ENCODE measurements at places on chromosomes 3 and 15.

GRCh38 chr3:151837057-151837456 is 23.1 kb downstream of the AADAC start:
- DNase-seq: no peak

DNA sequence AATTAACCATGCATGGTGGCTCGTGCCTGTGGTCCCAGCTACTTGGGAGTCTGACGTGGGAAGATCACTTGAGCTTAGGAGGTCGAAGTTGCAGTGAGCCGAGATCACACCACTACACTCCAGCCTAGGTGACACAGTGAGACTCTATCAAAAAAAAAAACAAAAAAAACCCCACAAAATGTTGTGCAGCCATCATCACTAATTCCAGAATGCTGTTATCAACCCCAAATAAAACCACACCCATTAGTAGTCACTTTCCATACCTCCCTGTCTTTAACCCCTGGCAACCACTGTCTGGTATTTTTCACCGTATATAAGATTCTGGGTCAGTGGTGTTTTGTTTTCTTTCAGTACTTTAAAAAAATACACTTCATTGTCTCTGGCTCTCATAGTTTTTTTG is 16.6 kb downstream of the HMCES start:
- DNase-seq: no peak

GRCh38 chr3:58272891-58273290 is 33.2 kb upstream of the RPP14 start:
- no peak for DNase-seq

DNA sequence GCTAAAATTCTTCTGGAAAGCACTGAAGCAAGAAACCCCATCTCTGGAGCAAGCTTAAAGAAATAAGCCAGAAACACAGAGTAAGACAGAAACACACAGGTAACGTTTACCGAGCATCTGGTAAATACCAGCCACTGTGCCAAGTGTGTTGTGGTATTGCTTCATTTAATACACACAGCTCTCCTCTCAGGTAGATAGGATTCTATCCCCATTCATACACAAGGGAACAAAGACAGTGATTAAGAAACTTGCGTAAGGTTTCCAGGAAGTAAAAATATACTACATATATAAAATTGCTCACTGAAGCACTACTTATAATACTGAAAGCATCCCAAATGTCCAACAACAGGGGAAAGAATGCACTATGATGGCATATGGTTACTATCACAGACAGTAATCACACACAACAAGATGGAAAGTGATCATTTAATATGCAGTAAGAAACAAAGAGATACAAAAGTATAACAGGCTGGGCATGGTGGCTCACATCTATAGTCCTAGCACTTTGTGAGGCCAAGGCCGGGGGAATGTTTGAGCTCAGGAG is 27.5 kb downstream of the TAMM41 start:
- DNase-seq: no peak

DNA sequence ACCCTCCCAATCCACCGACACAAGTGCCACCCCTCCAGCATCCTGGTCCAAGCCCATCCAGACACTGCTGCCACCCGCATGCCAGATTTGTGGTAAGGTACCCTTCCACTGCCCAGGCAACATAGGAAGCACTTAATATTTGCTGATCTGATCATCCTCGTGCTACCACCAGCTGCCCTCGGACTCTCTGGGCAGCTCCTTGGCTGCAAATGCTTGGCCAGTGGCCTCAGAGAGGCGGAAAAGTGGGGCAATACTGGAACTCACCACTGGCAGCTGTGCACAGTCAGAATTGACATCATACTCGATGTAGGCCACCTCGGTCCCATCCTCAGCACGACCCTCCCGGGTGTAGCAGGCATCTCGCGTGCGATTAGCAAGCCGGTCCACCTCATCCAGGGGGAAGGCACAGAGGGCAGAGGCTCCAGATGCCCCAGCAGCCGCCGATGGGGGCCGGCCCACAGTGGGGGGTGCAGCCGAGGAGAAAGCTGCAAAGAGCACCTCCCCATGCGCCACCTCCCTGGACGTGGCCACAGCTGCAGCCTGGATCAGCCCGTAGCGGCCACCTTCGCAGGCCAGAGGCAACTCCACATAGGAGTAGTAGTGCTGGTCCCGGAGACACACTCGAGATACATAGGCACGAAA is 6.5 kb downstream of the PLXNB1 start:
- DNase-seq: no peak

GRCh38 chr15:100902436-100903167 is 16.6 kb upstream of the LRRK1 start:
- no peak for DNase-seq

All from stimulated activated CD4-positive, alpha-beta T cell treated with anti-CD3 and anti-CD28 coated beads, Interleukin-4, amount 100 ng/mL, for 4 hours (primary cell).